ENCODE measurements at places on chromosomes 4 and X.

GRCh38 chr4:154560824-154561231 is 2.0 kb upstream of the FGB start:
- DNase-seq = no peak

DNA sequence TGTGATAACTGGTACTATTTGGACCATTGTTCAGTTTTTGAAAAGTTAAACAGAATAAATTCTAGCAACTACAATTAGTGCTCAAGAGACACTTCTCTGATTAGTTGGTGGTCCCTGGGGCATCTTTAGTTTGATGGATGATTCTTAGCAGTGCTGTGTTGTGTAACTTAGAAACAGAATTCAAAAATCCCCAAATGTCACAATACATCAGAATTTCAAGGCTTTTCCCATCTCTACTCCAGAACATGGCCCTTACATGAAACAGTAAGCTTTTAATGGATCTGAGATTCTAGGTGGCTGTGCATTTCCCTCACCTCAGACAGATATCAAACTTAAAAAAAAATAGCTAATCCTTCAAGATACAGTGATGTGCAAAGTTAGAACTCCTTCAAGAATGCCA is 104.4 kb upstream of the CXCL13 start:
- DNase-seq = no peak

GRCh38 chr4:112058433-112058832 is 86.8 kb upstream of the FAM241A start:
- DNase-seq = no peak

GRCh38 chrX:31178769-31179125 is 106.9 kb upstream of the FTHL17 start:
- DNase-seq = no peak

- no peak for DNase-seq
These were observed 188.3 kb upstream of the RPS6KA3 start for GRCh38 chrX:20455001-20455400.

DNA sequence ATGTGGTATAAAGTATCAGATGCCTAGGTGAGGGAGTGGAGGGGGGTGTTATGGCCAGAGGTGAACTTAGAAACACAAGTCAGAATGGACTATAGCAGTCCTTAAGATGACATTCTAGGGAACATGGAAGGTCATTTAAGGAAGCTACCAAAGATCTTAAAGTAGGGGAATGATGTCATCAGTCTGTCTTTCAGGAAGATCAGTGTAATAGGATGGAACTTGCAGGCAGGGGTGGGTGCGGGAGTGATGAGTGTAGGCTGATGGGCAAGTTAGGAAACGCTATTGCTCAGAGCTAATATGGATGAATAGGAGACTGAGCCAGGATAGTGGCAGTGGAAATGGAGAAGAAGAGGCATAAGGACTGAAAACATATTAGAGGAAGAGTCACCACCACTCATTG is 27.5 kb upstream of the CWH43 start:
- DNase-seq = no peak

DNA sequence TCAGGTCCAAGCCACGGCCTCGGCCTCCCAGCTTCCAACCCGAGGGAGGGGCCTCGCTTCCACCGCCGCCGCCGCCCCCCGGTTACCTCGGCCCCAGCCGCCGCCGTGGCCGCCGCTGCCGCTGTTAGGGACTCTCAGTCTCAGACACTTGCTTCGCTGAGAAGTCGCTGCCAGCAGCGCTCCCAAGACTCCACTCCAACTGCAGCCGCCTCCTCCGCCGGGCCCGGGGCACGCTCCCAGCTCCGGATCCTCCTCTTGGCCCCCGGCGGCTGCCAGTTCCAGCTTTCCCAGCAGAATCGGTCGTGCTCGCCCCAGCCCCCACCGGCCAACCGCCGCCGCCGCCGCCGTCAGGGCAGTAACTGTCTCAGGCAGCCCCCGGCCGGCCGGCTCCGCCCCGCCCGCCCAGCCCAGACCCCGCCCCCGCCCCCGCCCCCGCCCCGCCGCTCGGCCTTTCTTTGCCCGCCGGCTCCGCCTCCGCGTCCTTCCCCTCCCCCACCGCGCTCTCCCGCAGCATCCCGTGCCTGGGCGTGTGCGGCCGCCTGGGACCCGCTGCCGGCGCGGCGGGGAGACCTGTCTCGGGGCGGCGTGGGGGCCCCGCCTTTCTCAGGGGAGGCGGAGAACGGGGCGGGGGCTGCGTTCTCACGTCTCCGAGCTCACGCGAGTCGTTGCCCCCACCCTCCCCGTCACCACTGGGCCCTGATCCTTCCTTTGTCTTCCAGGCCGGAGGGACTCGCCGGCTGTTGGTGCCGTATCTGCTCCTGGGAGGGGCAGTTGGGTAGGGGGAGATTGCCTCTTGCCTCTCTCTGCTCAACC is at the start of gene ANKRD50:
TSS of gene ANKRD50 (minus strand) at position 361 of the 813 bp plus-strand sequence. CDS start 2,221 bp downstream, outside the sequence.
- peak; percentile 69 for DNase-seq

DNA sequence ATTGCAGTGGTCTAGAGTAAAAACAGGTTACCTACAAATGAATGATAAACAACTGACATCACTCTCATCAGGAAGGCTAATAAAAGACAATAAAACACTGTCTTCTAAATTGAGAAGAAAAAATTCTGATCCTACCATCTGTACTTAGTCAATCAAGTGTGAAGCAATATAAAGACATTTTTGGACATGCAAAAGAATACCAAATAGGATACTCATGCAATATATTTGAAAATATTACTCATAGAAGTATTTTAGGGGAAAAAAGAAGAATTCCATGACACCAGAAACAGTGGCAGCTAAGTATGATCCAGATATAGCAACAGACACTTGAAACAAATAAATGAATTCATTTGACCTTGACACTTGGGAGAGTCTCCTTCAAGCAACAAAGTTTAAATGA is 63.8 kb upstream of the FAM120C start:
- no peak for DNase-seq

- DNase-seq = no peak
These were observed 29.8 kb downstream of the FAM149A start for GRCh38 chr4:186134257-186134656.

DNA sequence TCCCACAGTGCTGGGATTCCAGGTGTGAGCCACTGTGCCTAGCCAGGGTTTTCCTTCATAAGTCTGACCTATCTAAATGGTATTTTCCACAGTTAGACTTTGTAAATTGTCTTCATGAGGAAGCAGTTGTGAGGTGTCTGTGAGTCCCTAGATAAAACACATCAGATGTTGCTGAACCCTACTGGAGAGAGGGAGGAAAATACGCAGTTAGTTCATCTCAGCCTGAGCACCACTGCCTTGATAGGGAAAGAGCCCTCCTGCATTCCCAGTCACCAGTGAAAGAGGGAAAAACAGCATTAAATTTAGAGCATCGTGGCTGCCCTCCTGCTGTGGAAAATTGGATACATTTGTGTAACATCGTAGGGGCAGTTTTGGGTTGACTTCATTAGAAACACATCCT is 31.7 kb upstream of the CLDN34 start:
- DNase-seq = no peak

DNA sequence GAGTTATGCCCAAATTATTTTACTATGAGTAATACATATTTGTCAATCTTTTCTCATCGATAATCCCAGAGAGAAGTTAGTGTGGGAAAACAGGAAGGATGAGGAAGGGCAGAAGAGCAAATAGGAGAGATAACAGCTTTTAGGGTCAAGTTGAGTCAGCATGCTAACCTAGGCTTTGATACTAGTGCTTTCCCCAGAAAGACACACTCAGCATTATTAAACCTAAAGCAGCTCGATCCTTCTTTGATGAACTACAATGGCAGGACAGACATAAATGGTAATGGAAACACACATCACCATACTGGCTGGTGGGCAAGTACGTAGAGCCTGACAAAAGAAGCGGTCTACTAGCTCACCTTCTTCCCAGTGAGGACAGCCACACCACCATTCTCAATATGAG is 20.5 kb downstream of the AIFM1 start:
- DNase-seq = no peak

DNA sequence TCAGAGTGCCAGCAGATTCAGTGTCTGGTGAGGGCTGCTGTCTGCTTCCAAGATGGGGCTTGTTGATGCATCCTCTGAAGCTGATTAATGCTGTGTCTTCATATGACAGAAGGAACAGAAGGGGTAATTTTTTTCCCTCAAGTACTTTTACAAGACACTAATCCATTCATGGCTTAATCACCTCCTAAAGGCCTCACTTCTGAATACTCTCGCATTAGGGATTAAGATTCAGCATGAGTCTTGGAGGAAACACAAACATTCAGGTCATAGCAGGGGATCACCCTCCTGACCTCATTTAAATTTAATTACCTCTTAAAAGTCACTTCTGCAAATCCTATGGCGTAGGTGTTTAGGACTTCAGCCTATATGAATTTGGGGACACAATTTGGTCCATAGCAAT is 1145.5 kb upstream of the PCDH10 start:
- DNase-seq = no peak

DNA sequence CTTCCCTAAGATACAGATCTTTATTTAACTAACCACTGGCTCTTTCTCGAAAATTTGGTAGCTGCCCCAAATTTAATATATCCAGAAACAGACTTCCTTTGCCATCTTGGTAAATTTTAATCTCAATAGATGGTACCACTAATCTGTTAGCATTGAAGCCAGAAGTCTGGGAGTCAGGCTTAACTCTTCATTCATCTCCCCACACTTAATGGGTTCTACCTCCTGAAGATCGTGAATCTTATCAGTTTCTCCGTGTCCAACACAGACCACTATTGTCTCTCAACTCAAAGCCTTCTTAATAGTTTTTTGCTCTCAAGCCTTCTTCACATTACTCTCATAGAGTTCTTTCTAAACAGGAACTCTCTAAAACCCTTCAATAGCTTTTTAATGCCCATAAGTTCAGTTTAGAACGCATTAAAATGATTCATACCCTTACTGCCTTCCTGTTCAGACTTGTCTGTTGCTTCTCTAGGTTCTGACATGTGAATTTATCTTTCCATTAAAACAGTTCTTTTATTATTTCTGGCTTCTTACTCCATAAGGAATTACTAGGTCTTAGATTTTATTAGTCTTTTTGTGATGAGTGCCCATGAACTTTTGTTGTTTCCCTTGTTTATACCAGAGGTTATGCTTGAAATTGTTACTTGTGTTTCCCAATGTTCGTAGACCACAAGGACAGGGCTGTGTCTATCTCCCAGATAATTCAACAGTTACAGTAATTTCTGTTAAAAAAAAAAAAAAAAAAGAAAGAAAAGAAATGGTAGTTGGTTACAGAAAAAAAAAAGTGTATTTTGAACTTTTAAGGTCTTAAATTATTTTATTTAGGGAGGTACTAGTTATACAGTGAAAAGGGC is 54.7 kb downstream of the SMARCAD1 start:
- no peak for DNase-seq

DNA sequence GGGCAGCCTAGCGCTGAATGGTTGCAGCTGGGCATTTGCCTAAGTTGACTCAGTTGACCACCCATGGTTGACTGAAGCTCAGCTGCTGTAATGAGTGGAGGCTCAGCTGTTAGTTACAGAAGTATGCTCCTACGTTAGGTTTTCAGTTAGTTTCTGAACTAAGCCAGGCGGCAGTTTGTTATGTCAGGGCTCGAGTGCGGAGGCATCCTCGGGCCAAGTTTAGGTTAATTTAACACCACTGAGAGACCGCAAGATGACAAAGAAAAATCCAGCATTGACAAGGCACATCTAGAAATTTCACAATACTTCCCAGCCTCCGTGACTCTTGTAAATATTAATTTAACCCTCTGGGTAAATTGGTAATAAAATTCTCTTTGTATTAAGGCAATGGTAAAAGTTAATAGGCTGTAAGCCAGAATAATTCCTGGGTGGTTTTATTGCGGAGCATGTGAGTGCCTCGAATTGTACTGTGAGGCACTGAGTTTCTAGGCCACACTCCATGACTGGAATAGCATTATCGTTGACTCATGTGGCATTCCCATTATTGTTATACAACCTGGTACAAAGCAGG is 33.1 kb upstream of the CDKN2AIP start:
- no peak for DNase-seq

- no peak for DNase-seq
These were observed 551 bp downstream of the NPNT start for GRCh38 chr4:105895583-105896460.

DNA sequence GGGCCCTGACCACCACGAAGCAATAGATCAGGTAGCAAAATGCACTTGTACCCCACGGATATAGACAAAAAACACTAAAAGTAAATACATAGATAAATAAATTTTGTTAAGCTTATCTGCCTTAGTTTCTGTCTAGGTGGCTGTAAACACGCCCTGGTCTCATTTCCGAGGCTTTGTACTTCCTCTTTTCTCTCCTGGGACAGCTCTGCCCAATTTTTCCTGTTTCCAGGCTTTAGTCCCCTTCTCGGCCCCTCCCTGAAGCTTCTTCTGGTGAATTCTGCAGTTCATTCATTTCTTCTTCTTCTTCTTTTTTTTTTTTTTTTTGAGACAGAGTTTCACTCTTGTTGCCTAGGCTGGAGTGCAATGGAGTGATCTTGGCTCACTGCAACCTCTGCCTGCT is 73.4 kb upstream of the STOX2 start:
- peak; percentile 1 for DNase-seq

- DNase-seq = no peak
These were observed 21.3 kb downstream of the MAPK10 start for GRCh38 chr4:86338521-86338920.

DNA sequence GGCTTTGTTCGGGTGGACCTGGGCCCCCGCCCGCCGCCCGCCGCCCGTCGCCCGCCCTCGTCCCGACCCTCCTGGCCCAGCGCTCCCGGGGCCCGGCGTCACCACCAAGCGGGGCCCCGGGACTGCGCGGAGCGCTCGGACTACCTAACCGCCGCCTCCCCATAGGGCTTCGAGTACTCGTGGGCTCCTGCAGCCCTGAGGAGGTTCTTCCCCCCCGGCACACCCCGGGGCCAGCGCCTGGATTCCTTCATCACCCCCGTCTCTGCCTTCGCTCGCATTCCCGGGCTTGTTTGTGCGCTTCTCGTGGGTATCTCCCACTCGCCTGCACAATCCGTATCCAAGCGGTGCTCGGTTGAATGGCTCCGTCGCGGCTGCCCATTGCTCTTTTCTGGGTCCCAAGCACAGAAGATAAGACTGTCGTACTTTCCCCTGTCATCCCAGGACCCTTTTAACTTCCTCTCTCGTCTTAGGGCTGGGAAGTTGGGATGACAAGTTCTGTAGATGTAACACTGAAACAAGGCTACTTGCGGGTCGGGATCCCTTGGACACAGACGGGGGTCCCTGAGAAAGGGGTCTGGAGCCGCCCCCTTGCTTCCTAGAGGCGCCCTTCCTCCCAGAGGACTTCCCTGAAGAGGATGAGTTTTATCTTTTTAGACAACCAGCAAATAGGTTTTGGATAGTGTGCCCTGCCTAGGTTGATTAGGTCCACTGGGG is 565 bp downstream of the MOB1B start:
- no peak for DNase-seq

- no peak for DNase-seq
These were observed 44.5 kb upstream of the IL1RAPL1 start for GRCh38 chrX:28542791-28543190.

- DNase-seq = no peak
These were observed 71.0 kb downstream of the PRSS12 start for GRCh38 chr4:118281611-118282442.

- no peak for DNase-seq
These were observed 25.4 kb upstream of the AFAP1 start for GRCh38 chr4:7964890-7965662.

DNA sequence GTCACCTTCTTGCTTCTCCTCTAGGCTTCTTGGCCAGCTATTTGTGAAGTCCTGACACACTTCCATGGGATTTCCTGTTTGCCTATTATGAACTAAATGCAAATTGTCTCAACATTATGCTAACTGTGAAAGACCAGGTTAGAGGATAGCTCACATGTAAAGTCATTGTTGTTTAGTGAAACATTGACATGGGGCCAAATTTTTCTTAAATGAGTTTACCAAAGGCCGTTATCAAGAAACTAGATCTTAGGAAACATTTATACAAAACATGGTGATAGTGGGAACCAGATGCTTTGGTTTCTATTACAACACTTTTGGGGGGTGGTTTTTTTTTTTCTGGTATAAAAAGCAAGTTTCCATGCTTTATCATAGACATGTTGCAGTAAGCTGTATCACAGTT is 466.8 kb upstream of the FAM241A start:
- DNase-seq = no peak
